HFFc6 (cell line): ENCODE measurements at places on chromosomes 4 and X. TPM values are rescaled to one million over a fixed set of nuclear protein-coding genes. Genes with fewer than 3 reads are reported as not detected.

DNA sequence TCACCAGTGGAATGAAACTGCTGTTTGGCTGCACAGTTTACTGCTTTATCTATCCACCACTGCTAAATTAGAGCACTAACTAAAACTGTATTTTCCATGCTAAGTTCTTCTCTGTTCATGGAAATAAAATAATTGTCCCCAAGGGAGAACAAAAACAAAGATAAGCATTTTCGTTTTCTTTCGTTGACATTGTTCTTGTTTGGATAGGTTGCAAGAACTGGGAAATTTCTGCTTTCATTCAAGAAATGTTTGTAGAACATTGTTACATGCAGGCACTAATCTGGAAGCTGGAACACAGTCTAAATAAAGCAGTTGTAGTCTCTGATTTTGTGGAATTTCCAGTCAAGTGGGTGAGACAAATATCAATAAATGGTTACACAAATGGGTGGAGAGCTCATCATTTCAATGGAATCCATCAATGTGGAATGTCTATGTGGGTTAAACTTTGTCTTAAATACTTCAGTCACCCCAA lies 5.8 kb upstream of the CXCL8 start:
- H3K4me1 ChIP-seq = peaks cover 51% of the 10 kb centered on the region
- H3K36me3 ChIP-seq = peaks cover 14% of the 10 kb centered on the region; the same call in 1 of the 2 replicates
- no peaks in the 10 kb centered on the region; the same call in 1 of the 2 replicates for H3K27me3 ChIP-seq
- peak overlapping the region; percentile 38; the same call in 1 of the 2 replicates for H3K27ac ChIP-seq

DNA sequence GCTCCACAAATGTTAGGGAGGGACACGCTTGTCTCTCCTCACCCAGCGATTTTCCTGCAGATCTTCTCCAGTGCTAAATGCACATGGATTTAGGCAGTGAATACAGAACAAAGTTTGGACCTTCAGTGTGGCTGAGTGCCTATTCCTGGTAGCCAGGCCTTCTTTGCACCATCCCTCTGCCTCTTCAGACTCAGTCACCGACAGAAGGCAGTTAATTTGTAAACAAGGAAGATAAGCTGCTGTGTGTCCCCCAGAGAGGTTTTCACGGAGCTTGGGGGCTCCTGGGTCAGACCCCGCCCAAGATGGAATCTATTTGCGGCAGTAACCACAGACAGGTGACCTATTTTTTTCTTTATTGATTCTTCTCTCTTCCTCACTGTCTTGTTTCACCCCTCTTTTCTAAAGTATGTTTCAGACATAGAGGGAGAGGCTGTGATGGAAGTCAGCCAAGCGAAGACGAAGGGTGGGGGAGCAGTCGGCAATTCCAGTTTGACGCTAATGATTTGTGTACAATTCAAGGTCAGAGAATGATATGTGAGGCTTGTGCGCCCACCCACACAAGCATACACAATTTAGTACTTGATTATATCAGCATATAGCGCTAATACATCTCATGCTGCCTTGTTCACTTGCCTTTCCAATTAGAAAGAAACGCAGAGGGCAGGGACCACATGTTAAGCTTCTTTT lies 200.8 kb downstream of the MGST2 start:
- no peak overlapping the region for H3K27ac ChIP-seq
- H3K36me3 ChIP-seq = no peaks in the 10 kb centered on the region
- no peak overlapping the region for H3K4me3 ChIP-seq

- no peaks in the 10 kb centered on the region for H3K27me3 ChIP-seq
- no peak overlapping the region for H3K27ac ChIP-seq
- no peak for DNase-seq
- H3K4me1 ChIP-seq = peaks cover 13% of the 10 kb centered on the region
- no peaks in the 10 kb centered on the region for H3K36me3 ChIP-seq
- no peak overlapping the region for H3K4me3 ChIP-seq
Observed at GRCh38 chrX:35090801-35091200, 148.2 kb downstream of the FAM47B start.

The AVPR2 gene
- not detected in 3 replicates for total RNA-seq

The CCKAR gene
- not detected in 2 replicates for total RNA-seq

The MSX1 gene
- 6.0 to 8.6 TPM (median 6.3 TPM) in 3 replicates for total RNA-seq

The FOXR2 gene
- total RNA-seq = not detected in 3 replicates
